NT2/D1 (cell line): ENCODE measurements at places on chromosomes 6 and 20.

GRCh38 chr6:141402489-141402888 lies 730.2 kb upstream of the GJE1 start:
- DNase-seq: no peak

DNA sequence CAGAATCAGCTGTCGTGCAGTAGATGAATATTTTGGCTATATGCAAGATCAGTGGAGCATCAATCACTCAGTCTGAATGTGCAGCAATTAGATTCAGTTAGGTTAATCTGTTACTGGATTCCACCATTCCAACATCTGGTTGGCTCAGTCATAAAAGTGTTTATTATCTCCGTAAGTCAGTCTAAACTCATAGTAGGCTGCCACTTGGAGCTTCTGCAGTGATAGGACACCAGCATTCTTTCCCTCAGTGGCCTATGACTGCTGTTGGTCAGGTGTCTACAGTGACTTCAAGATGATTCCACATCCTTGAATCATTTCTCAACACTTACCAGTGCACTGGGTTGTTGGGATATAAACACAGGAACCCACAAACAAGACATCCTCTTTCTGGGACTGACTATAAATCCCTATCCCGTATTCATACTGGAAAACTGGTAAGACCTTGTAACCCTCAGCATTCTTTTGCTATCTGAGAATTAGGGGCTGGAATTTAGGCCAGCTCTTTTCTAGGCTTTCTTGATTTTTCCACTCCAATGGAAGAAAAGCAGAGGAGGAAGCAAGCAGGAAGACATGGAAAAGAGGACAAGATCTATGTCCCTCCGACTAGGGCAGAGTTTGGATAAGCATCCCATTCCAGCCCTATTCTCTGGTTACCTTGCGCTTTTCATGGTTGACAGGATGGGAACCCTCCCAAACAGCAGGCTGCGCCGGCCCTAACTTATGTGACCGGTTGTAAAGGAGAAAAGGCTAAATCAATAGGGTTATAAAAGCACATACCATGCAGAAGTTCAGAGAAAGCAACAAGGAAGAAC lies 919.6 kb downstream of the KIF16B start:
- DNase-seq: no peak

DNA sequence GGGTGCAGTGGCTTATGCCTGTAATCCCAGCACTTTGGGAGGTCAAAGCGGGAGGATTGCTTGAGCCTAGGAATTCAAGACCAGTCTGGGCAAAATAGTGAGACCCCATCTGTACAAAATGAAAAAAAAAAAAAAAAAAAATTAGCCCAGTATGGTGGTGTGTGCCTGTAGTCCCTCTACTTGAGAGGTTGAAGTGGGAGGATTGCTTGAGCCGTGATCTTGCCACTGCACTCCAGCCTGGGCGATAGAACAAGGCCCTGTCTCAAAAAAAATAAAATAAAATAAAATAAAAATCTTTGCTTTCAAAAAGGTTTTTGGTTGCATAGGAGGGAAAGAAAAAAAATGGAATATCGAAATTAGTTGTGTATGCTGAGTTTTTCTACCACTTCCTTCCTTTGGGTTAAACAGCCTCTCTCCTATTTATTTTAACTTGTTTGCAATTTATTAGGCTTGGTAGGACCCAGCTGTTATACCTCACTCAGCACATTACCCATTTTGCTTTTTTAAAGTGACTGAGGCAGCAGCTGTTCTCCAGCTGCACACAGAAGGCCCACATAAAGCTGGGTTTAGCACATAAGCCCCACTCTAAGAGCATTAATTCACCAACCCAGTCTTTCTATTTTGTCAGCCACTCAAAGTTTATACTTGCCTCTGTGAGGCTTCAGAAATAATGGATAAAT lies 152.3 kb downstream of the ZFAND3 start:
- DNase-seq: no peak

GRCh38 chr6:133730881-133731280 lies 158.0 kb upstream of the TCF21 start:
- no peak for DNase-seq

DNA sequence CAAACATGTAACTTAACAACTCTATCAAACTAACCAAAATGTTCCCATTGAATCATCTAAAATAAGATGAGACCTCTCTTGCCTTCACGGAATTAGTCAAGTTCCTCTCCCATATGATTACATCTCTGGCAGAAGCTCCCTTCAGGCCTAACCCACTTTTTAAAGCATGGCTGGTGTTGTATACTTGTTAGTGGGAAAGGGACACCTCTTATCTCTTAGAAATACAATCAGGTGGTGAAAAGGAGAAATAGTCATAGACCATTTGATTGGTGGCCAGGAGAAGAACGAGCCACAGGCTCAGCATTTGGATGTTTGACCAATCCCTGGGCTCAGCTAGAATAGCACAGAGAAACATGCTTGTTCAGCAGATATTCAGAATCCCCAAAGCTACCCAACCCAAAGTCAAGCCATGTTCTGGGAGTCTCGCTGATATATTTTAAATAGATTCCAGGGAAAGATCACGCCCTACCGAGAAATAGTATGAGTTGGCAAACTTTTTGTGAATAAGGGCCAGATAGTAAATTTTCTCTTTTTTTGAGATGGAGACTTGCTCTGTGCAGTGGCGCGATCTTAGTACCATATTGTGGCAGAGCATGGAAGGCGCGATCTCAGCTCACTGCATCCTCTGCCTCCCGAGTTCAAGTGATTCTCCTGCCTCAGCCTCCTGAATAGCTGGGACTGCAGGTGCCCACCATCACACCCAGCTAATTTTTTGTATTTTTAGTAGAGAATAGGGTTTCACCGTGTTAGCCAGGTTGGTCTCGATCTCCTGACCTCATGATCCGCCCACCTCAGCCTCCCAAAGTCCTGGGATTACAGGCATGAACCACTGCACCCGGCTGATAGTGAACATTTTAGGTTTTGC lies 126.3 kb upstream of the MYLIP start:
- no peak for DNase-seq

GRCh38 chr6:79546186-79546585 lies 9.0 kb upstream of the LCA5 start:
- no peak for DNase-seq

GRCh38 chr6:148869585-148869984 lies 122.8 kb downstream of the UST start:
- DNase-seq: no peak

DNA sequence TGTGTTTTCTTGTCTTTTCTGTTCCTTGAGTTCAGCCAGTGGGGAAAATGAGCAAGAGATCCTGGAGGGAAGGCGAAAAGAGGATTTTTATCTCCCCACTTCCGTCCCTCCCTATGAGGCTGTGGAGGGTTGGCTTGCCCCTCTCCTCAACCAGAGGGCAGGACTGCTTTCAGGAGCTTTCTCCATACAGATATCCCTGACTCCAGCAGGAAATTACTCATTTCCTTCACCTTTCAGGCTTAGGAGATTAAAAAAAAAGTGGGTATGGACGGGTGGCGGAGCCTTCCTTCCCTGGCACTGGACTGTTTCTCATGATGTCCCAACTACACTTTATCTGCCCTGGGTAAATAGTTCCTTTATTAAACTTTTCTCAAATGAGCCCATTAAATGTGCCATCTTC lies 241.2 kb downstream of the FRK start:
- DNase-seq: no peak

DNA sequence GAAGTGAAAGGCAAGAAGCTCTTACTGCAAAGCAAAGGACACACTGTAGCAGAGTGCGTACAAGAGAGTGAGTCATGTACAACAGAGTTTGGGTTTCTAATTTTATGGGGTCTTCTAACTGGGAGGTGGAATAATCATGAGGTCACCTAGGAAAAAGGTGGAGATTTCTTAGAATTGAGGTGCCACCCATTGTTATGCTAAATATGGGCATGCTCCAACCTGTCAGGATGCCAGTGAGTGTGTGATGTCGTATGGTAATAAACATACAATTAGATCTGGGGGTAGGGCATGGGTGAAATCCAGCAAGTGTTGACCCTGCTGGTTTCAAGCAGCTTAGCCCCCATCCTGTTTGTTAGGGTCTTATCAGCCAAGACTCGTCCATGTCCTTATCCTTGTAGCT lies 46.6 kb downstream of the OR2B6 start:
- DNase-seq: no peak

- no peak for DNase-seq
Measured at GRCh38 chr6:28710466-28711191, 184.9 kb downstream of the GPX5 start.

DNA sequence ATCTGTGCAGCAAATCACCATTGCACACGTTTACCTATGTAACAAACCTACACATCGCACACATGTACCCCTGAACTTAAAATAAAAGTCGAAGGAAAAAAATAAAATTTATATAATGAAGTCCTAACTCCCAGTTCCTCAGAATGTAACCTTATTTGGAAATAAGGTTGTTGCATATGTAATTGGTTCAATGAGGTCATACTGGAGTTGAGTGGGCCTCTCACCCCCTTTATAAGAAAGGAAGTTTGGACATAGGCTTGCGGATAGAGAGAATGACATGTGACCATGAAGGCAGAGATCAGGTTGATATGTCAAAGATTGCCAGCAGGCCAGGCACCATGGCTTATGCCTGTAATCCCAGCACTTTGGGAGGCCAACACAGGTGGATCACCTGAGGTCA lies 16.1 kb upstream of the ZBTB22 start:
- DNase-seq: no peak

GRCh38 chr6:85192186-85192585 lies 257.7 kb upstream of the NT5E start:
- DNase-seq: no peak

GRCh38 chr6:18352842-18353241 lies 34.3 kb upstream of the RNF144B start:
- DNase-seq: no peak

- no peak for DNase-seq
Measured at GRCh38 chr20:58097943-58098342, 130.5 kb downstream of the ANKRD60 start.
